ENCODE measurements at places on chromosomes 12 and 14.

DNA sequence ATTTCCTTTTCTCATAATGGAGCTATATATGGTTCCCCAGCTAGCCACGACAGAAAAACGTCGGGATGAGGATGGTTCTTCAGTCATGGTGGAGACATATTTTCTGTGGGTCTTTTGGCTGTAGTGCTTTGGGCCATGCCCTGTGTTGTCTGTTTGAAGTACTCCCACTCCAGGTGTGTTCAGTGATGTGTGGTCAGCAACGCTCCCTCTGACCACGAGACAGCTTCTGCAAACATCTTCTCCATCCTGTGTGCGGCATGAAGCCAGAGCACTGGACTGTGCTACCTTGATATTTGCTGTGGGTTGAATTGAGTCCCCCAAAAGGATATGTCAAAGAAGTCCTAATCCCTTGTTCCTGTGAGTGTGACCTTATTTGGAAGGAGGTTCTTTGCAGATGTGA is 931.2 kb downstream of the NRXN3 start:
- DNase-seq, result no peak

- no peak for DNase-seq
Observed at GRCh38 chr14:76015668-76016067, 30.1 kb downstream of the IFT43 start.

DNA sequence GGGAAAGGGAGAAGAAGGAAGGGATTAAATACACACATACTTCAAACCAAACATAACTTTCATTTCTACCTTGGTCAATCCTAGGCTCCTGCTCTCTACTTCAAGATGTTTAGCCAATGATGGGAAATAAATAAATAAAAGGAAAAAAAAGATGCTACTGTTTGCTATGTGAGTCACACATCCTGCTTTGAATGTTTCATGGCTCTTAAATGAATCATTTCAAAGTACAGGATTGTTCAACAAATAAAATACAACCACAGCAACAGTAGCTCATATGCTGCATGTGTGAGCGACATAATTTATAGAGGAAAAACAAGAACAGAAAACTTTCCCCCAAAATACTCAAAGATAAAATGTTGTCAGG is 54.3 kb upstream of the NPFF start:
- peak; percentile 86 for DNase-seq

- peak; percentile 31 for DNase-seq
Observed at GRCh38 chr12:91327889-91328288, 145.3 kb upstream of the DCN start.

DNA sequence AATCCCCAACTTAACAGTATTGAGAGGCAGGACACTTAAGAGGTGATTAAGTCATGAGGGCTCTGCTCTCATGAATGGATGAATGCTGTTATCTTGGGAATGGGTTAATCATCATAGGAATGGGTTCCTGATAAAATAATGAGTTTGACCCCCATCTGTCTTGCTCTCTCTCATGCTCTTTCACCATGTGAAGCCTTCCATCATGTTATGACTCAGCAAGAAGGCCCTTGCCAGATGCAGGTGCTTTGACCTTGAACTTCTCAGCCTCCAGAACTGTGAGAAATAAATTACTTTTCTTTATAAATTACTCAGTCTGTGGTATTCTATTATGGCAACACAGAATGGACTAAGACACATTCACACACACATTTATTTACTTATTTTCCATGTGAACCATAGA is 89.0 kb upstream of the PPM1H start:
- no peak for DNase-seq

- DNase-seq, result no peak
Observed at GRCh38 chr12:77421152-77421551, 355.8 kb upstream of the E2F7 start.

GRCh38 chr12:52032446-52032803 is 18.8 kb upstream of the NR4A1 start:
- DNase-seq, result no peak

DNA sequence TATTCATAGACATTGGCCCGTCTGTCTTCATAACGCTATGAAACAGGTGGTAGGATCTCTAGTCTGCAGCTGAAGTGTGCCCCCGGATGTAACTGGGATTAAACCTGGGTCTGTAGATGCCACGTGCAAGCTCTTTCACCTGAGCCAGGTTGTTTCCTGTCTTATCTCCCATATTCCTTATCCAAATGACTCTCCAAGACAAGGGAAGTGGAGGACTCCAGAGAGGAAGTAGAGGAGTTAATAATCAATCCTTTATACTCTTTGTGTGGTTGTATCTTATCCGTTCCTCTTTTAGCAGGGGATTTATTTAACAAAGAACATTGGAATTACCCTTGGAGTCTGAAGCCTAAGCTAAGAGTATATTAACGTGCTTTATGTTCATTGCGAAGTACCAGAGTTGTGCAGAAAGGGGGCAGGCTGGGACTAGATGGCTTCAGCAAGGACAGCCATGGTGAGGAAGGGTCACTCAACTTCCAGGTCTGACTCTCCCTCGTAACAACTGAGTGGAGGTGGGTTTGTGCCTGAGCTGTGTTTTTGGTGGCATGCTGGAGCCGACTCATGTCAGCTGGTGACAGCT is 82.8 kb downstream of the RIN3 start:
- DNase-seq, result no peak

- no peak for DNase-seq
Observed at GRCh38 chr12:6201213-6201608, 1.0 kb downstream of the CD9 start.

DNA sequence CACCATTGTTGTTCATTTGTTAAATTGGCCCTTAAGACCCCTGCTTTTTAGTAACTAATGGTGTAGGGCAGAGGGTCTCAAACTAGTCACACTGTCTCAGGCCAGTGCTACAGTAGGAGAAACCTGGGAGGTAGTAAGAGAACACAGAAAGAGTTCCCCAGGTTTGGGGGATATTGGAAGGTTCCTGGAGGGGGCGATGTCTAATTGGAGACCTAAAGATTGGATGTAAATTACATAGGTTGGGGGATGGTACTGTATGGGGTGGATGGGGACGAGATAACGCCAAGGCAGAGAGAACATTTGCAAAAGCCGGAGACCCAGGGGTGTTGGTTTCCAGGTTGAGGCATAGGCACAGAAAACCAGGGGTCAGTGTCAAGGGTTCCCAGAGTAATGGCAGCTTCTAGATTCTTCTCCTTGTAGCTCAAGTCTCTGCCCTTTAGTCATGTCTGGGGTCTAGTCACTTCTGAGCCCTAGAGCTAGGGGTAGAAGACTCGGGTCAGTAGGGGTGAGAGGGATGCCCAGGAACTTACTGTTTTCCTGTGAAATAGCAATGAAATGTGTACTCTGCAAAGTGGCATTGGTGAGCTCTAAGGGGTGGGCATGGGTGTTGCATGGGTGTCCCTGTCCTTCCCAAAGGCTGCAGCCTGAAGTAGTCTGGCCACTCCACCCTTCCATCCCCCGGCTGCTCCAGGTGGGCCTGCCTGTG is 21.8 kb downstream of the PLEKHG3 start:
- no peak for DNase-seq

GRCh38 chr12:2553388-2554126 is 241.2 kb upstream of the FKBP4 start:
- no peak for DNase-seq

DNA sequence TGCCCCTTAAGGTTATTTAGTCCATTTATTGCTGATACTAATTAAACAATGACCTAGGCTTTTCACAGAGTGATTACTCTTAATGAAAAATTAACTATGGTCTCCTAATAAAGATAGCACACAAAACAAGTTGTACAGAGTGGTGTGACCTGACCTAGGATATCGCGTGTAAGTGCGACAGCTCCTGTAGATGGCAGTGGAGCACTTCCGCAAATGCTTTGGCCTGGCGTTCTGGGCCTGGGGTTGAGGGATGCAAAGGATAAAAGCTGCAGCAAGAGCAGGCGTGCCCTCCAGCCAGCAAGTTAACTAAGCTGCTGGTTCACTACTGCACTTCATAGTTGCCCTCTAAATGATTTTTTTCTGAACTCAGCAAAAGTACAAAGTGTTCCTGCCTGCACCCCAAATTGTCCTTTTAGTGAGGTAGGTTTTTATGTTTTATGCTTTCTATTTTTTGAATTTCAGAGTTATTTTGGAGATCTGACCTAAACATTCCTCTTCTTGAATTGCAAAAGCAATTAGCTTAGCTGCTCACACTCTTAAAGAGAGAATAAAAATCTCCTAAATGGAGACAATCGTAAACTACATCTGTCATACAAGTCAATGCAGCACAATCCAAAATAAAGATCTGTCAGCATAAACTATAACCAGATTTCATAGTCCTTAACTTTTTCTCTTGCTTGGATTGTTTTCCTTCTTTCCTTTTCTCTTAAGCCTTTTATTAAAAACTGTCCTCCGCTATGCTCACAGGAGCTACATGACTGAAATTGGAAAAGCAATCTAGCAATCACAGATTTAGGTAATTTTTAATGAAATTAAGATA is 379.6 kb downstream of the LRIG3 start:
- peak; percentile 86 for DNase-seq

Data from EL (cell line).